Pons (tissue), 1 donor: ENCODE measurements at places on chromosomes 1 and 21.

GRCh38 chr1:186042230-186042629, 308.0 kb downstream of the HMCN1 start:
- DNase-seq = no peak

DNA sequence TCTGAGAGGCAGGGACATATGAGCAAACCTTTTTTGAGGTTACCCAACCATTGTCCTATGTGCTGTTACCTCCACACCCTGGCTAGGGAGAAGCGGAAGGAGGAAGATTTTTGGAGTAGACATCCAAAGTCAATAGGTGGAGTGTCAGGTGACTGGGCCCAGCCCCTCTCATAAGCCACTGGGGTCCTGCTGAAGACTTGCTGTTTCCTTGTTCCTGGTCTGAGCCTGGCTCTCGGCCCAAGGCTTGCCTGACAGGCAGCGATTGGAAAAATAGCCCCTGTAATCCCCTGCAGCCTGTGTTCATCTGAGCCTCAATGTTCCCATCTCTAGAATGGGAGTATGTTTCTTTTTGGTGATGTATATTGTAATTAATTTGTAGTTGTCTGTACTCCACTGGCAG, 6.9 kb upstream of the PIGR start:
- DNase-seq = no peak

DNA sequence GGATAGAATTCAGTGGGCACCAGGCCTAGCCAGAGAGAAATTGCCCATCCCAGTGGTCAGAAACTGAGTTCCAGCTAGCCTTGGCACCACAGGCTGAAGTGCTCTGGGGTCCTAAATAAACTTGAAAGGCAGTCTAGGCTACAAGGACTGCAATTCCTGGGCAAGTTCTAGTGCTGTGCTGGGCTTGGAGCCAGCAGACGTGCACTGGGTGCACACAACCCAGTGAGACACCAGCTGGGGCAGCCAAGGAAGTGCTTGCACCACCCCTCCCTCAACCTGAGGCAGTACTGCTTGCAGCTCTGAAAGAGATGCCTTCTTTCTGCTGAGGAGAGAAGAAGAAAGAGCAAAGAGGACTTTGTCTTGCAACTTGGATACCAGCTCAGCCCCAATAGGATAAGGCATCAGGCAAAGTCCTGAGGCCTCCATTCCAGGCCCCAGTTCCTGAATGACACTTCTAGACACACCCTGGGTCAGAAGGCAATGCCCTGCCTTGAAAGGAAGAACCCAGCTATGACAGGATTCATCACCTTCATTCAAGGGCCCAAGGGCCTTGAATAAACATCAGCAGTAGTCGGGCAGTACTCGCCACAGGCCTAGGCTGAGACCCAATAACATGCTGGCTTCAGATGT, 55.1 kb downstream of the OVGP1 start:
- peak; percentile 6 for DNase-seq

GRCh38 chr1:74512170-74512915, at the start of gene LRRC53:
LRRC53 (minus strand) TSS chr1:74512611; CDS start chr1:74483349, 29,262 bp downstream.
- DNase-seq = no peak

DNA sequence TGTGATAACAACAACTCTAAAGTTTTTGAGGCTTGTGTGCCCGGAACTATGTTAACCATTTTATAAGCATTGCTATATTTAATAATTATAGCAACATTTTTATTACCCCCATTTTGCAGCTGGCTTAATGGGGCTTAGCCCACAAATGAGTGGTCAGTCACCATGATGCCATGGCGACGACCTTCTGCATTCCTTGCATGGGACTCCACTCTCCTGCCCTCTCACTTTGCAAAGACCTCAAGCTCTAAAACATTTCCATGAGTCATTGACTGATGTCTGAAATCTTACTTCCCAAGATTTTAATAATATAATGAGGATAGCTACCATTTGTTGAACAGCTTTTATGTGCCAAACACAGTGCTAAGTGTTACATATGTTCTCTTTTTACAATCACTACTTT, 15.4 kb downstream of the NGF start:
- no peak for DNase-seq

- peak; percentile 51 for DNase-seq
Measured at GRCh38 chr1:36657826-36658225, 175.1 kb upstream of the CSF3R start.

GRCh38 chr1:45456531-45456930, 34.4 kb downstream of the TESK2 start:
- DNase-seq = no peak

GRCh38 chr21:34885626-34886239, 163.4 kb downstream of the RUNX1 start:
- peak; percentile 9 for DNase-seq

DNA sequence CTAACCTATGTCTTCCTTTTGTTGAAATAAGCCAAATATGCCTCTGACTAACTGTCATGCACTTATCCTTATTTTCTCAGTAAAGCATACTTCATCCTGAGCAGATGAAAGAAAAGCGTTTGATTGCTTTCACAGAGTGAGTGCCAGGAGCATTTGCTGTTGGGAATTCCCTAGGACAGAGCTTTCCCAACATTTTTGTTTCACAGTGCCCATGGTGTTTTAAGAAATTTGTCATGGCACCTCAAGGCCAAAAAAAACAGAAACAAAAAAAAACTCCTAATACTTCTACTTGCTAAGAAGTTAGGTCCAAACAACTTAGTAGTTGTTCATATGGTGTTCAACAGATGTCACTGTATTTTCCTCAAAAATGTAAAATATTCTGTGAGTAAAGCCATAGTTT, 120.8 kb upstream of the BMP8A start:
- no peak for DNase-seq

DNA sequence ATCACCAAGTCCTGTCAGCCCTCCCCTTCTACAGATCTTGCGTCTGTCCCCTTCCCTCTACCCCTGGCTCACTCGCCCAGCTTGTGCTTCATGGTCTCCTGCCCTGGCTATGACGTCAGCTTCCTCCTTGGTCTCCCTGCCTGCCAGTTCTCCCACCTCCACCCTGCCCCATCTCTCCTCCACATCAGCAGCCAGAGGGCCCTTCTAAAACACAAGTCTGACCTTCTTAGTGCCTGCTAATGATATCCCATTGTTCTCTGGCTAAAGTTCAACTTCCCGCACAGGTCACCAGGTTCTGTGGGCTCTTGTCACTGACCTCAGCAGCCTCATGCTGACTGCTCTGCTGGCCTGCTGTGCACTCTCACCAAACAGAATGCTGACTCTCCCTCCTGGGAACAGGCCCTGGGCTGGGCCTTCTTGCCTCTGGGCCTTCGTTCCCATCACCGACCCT, 24.7 kb upstream of the MYCL start:
- no peak for DNase-seq
